Mesothelial cell of epicardium (in vitro differentiated cells): ENCODE measurements at places on chromosomes 11 and 22. TPM values are rescaled to one million over a fixed set of nuclear protein-coding genes. Genes with fewer than 3 reads are reported as not detected.
A peak's percentile ranks its signal among the peaks of the same experiment; 100 is the strongest.

DNA sequence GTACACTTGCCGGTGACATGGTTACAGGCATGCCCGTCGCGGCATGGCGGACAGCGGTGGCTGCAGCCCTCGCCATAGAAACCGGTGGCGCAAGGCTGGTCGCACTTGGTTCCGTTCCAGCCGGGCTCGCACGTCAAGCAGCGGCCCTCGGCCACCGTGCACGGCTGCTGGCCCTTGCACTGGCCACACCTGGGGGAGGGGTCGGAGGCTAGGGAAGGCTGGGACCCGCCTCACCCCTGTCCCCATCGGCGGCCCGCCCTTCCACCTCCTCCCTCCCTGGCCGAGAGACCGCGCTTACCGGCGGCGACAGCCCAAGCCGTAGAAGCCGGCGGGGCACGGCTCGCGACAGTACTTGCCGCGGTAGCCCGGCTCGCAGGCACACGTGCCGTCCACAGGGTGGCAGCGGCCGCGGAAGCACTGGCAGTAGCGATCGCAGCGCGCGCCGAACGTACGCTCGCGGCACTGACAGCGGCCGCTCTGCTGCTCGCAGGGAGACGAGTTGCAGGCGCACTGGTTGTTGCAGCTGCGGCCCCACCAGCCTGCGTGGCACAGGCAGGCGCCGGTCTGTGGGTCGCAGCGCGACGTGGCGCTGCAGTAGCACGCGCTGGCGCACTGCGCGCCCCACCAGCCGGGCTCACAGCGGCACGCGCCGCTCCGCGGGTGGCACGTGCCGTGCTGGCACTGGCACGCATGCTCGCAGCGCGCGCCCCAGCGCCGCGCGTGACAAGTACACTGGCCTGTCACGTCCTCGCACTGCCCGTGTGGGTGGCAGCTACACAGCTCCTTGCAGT lies 6.7 kb downstream of the SCARF2 start:
- no peak for DNase-seq
- H3K27ac ChIP-seq = no peak overlapping the region
- H3K4me1 ChIP-seq = peaks cover 22% of the 10 kb centered on the region
- H3K27me3 ChIP-seq = peaks cover 16% of the 10 kb centered on the region

DNA sequence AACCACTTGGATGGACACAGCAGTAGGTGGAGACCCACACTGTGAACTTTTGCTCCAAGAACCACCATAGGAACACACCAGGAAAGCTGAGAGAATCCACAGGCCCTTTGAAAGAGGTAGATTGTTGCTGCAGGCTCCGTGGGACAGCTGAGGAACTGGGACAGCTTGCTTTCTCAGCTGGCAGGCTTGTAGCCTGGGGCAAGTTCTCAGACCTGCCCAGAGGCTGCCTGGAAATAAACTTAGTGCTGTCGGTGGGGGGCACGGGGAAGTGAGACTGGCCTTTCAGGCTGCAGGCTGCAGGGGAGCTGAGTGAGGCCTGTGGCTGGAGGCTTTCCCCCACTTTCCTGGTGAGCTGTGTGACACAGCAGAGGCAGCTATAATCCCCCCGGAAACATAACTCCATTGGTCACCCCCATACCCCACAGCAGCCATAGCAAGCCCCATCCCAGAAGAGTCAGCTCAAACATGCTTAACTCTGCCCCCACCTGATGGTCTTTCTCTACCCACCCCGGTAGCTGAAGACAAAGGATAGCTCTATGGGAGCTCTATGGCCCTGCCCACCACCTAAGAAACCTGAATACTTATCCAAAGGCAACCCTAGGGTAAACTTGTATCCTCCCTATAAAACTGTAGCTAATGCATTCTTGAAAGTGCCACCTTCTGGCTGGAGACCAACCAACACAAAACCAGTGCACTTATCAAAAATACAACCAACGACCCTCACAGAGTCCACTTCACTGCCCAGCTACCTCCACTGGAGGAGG lies 21.4 kb upstream of the ACRV1 start:
- peaks cover 16% of the 10 kb centered on the region for H3K27me3 ChIP-seq
- DNase-seq = no peak
- no peaks in the 10 kb centered on the region for H3K36me3 ChIP-seq
- H3K4me3 ChIP-seq = no peak overlapping the region

GRCh38 chr11:32962016-32962415 lies 53.7 kb upstream of the DEPDC7 start:
- no peaks in the 10 kb centered on the region for H3K4me1 ChIP-seq
- peaks cover 24% of the 10 kb centered on the region for H3K36me3 ChIP-seq
- no peaks in the 10 kb centered on the region for H3K27me3 ChIP-seq
- no peak overlapping the region for H3K27ac ChIP-seq
- DNase-seq = no peak

DNA sequence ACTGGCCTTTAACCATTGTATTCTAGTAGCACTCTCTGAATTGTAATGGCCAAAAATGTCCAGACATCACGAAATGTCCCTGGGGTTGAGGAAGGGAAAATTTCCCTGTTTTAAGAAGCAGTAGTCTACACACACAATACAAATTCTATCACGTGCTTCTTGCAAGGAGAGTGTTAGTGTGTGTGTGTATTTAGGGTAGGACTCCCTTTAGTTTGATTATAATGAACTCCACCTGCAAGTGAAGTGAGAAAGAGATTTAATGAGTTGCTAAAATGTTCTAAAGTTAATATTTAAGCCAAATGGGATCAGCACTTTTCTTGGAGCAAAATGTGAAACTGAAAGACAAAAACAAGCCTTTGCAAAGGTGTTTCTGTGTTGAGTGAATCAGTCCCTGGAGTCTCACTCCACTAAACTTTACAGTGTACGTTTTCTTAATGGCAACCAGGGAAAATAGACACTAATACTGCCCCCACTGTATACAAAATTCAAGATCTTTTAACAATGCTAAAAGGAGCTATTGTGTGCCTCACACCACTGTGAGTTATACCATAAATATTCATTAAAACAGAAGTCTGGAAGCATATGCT lies 590.3 kb upstream of the TENM4 start:
- H3K4me3 ChIP-seq = no peak overlapping the region
- no peak for DNase-seq
- no peaks in the 10 kb centered on the region for H3K4me1 ChIP-seq

- no peak for DNase-seq
- H3K4me3 ChIP-seq = no peak overlapping the region
- H3K27me3 ChIP-seq = peaks cover 2% of the 10 kb centered on the region
- no peak overlapping the region for H3K27ac ChIP-seq
- no peaks in the 10 kb centered on the region for H3K36me3 ChIP-seq
Observed at GRCh38 chr22:24841261-24841660, 35.2 kb downstream of the SGSM1 start.

- no peaks in the 10 kb centered on the region for H3K4me1 ChIP-seq
- no peaks in the 10 kb centered on the region for H3K27me3 ChIP-seq
- no peak overlapping the region for H3K27ac ChIP-seq
- H3K36me3 ChIP-seq = no peaks in the 10 kb centered on the region
Observed at GRCh38 chr11:15757048-15757698, 599.2 kb downstream of the SOX6 start.

- peaks cover 29% of the 10 kb centered on the region for H3K4me1 ChIP-seq
- no peak overlapping the region for H3K4me3 ChIP-seq
- DNase-seq = no peak
- H3K36me3 ChIP-seq = no peaks in the 10 kb centered on the region
- H3K27ac ChIP-seq = no peak overlapping the region
- peaks cover 31% of the 10 kb centered on the region for H3K27me3 ChIP-seq
Observed at GRCh38 chr11:71566081-71566620, 788 bp downstream of the KRTAP5-10 start.

GRCh38 chr11:47225552-47226400 lies 11.0 kb downstream of the DDB2 start:
- no peak overlapping the region for H3K27ac ChIP-seq
- H3K4me1 ChIP-seq = no peaks in the 10 kb centered on the region
- peaks cover 34% of the 10 kb centered on the region for H3K36me3 ChIP-seq
- no peak overlapping the region for H3K4me3 ChIP-seq

- H3K4me1 ChIP-seq = peaks cover 14% of the 10 kb centered on the region
- no peak overlapping the region for H3K4me3 ChIP-seq
- H3K27me3 ChIP-seq = no peaks in the 10 kb centered on the region
Observed at GRCh38 chr11:11243590-11244469, 109.2 kb downstream of the CSNK2A3 start.

DNA sequence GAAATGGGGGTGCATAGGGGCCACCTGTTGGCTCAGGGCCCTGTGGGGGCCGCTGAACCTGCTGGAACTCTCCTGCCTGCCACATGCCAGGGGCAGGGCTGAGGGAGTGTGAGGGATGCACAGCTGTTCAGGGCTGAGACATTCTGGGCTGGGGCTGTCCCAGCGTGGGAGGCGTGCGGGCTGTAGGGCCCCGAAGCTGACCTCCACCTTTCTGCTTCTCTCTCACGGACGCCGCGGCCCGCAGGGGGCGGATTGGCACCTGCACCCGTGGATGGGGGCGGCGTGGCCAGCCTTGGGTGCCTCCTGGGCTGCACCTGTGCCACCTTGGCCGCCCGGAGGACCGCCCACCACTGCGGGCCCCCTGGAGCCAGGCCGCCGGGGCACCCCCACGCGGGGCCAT lies 4.1 kb downstream of the CCDC188 start:
- H3K4me3 ChIP-seq = no peak overlapping the region
- H3K4me1 ChIP-seq = no peaks in the 10 kb centered on the region
- no peak for DNase-seq
- no peaks in the 10 kb centered on the region for H3K27me3 ChIP-seq
- H3K36me3 ChIP-seq = no peaks in the 10 kb centered on the region

DNA sequence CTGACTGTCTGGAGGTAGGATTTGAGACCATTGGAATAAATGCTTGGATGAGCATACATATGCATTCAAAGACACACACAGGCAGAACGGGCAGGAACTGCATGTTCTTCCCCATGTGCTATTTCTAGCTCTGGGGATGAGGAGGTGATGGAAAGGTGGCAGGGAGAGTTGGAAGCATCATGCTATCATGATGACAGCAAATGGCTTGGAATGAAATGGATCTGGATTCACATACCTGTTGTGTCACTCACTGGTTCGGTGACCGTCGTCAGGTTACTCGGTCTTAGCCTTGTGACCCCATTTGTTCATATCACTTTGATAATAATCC lies 627.9 kb upstream of the KIRREL3 start:
- no peak for DNase-seq
- no peaks in the 10 kb centered on the region for H3K36me3 ChIP-seq
- no peak overlapping the region for H3K27ac ChIP-seq
- no peak overlapping the region for H3K4me3 ChIP-seq
- H3K27me3 ChIP-seq = peaks cover 2% of the 10 kb centered on the region

GRCh38 chr11:18321969-18322711 lies at the start of the genes GTF2H1 and HPS5:
Gene GTF2H1, plus strand, starts transcription at chr11:18322567. Its CDS starts 10,508 bp downstream, at chr11:18333075.
Gene HPS5, minus strand, starts transcription at chr11:18322140. Its CDS starts 4,282 bp downstream, at chr11:18317858.
- H3K27ac ChIP-seq = peak within 1 kb of the TSS; percentile 100
- H3K4me1 ChIP-seq = peaks cover 58% of the 10 kb centered on the region
- no peaks in the 10 kb centered on the region for H3K27me3 ChIP-seq
- peak within 1 kb of the TSS; percentile 91 for H3K4me3 ChIP-seq
- H3K36me3 ChIP-seq = peaks cover 8% of the 10 kb centered on the region

DNA sequence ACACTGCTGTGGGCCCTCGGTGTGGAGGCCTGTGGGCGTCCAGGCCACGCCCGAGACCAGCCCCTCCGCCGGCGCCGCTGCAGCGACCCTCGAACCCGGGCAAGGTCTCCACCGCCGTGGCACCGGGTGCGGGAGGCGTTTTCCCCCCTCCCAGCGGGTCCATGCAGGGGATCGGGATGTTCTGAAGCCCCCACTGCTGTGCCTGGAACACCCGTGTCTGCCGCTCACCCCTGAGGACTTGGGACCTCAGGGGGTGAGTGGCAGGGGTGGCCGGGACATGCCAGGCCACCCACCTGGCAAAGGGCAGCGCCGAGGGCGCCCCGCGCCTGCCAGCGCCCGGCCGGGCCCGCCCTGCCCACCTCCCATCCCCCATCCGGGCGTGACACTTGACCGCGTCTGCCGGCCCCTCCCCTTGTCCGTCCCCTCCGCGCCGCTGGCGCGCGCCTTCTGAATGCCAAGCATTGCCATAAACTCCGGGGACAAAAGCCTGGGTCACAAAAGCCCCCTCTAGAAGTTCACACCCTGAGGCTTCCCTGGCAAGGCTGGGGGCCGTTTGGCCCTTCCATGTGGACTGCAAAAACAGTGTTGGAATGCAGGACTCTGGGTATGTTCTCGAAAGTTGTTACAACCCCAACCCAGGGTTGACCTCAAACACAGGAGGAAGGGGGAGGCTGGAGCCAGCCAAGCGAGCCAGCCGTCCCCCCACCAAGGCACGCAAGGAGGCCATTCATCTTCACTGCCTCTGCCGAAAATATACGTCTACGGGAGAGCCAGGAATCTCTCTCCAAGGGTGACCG lies 819 bp upstream of the KCNQ1OT1 start:
- no peaks in the 10 kb centered on the region for H3K27me3 ChIP-seq
- H3K27ac ChIP-seq = peak overlapping the region; percentile 97
- peaks cover 73% of the 10 kb centered on the region for H3K4me1 ChIP-seq
- no peak for DNase-seq

DNA sequence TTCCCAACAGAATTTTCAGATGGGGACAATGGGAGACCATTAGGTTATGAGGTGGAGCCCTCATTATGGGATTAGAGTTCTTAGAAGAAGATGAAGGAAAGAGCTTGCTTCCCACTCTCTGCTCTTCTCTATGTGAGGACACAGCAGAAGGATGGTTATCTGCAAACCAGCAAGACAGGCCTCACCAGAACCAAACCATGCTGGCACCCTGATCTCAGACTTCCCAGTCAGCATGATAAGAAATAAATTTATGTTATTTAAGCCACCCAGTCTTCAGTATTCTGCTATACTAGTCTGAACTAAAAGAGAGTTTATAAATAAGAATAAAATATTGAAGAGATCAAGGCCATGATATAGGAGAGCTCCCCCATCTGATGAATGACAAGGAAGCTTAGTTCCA lies 946.3 kb upstream of the CCDC90B start:
- H3K4me3 ChIP-seq = no peak overlapping the region
- H3K27ac ChIP-seq = no peak overlapping the region
- no peaks in the 10 kb centered on the region for H3K27me3 ChIP-seq
- no peak for DNase-seq
- H3K36me3 ChIP-seq = no peaks in the 10 kb centered on the region

DNA sequence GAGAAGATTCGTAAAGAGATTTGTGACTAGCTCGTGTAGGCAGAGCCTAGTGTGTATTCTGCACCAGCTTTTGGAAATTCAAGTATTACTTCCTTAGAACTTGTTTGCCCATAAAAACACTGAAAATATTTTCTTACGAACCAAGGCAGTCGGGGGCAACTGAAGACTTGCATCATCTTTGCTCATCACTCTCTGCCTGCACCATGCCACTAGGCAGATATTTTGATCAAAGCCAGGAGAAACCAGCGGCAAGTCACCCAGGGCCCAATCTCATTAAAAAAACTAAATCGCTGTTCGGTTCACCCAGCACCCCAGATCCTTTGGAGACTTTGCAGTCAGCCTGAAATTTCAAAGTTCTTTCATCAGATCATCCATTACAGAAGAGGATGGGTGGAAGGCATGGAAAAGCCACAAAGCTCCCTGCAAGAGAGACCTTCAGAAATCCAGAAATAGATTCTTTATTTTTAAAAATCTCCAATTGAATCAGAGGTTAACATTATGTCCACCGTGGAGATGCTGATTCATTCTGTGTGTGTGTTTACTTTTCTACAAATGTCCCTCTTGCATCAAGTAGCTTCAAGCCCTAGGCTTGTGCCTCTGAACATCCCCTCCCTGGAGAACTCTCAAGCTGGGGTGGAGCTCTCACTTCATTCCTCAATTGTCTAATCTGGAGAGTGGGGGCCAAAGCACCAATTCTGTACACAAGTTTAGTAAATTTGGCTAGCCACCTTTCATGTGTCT lies 78.4 kb downstream of the ETS1 start:
- peaks cover 45% of the 10 kb centered on the region for H3K4me1 ChIP-seq
- H3K4me3 ChIP-seq = no peak overlapping the region
- no peaks in the 10 kb centered on the region for H3K27me3 ChIP-seq
- DNase-seq = no peak
- no peaks in the 10 kb centered on the region for H3K36me3 ChIP-seq

The ASCL2 gene
- total RNA-seq = 0.36 to 0.58 TPM (median 0.49 TPM) in 3 replicates

The PISD gene
- 40.4 to 43.8 TPM (median 41.8 TPM) in 3 replicates for total RNA-seq

The APOL5 gene
- not detected in 3 replicates for total RNA-seq

The PRODH gene
- total RNA-seq = 1.7 to 2.5 TPM (median 2.1 TPM) in 3 replicates

The SLC22A6 gene
- not detected in 3 replicates for total RNA-seq

The MMP8 gene
- total RNA-seq = not detected in 3 replicates

The MUC5AC gene
- not detected in 3 replicates for total RNA-seq
